ENCODE measurements at places on chromosomes 5 and 9. TPM values are rescaled to one million over a fixed set of nuclear protein-coding genes. Genes with fewer than 3 reads are reported as not detected.

INSL6 gene
- not detected for total RNA-seq

HAVCR2 gene
- 3.1 TPM for total RNA-seq

PHF24 gene
- total RNA-seq = 0.11 TPM

PCDHGB4 gene
- total RNA-seq = 4.2 TPM

CLINT1 gene
- total RNA-seq = 48.6 TPM

SETX gene
- total RNA-seq = 23.3 TPM

OR1Q1 gene
- not detected for total RNA-seq

MOB3B gene
- total RNA-seq = 2.1 TPM

LURAP1L gene
- total RNA-seq = 2.6 TPM

ANKDD1B gene
- 0.27 TPM for total RNA-seq

ELAVL2 gene
- total RNA-seq = 0.08 TPM

LCN2 gene
- not detected for total RNA-seq

MLANA gene
- total RNA-seq = not detected

FST gene
- total RNA-seq = 2.0 TPM

EGR1 gene
- total RNA-seq = 7.8 TPM

INSYN2B gene
- total RNA-seq = 0.08 TPM

BASP1 gene
- total RNA-seq = 3.7 TPM

DNA sequence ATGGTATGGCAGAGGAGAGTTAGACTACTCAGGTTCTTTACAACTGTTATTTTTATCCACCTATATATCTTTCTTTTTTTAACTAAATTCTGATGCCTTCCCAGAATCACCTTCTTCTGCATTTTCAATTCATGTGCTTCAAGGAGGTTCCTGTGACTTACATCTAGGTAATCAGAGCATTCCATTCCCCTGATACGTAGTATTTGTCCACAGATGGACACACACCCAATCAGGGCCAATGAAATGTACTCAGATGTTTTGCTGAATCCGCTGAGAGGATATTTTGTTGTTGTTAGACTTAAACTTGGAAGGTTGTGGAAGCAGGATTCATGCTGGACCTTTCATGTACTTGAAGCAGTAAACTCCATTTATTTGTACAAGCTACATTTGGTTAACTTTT is 159.4 kb upstream of the FER start:
- no peak for DNase-seq

- DNase-seq = no peak
These were observed 91.5 kb downstream of the TLE4 start for GRCh38 chr9:79663300-79663699.

DNA sequence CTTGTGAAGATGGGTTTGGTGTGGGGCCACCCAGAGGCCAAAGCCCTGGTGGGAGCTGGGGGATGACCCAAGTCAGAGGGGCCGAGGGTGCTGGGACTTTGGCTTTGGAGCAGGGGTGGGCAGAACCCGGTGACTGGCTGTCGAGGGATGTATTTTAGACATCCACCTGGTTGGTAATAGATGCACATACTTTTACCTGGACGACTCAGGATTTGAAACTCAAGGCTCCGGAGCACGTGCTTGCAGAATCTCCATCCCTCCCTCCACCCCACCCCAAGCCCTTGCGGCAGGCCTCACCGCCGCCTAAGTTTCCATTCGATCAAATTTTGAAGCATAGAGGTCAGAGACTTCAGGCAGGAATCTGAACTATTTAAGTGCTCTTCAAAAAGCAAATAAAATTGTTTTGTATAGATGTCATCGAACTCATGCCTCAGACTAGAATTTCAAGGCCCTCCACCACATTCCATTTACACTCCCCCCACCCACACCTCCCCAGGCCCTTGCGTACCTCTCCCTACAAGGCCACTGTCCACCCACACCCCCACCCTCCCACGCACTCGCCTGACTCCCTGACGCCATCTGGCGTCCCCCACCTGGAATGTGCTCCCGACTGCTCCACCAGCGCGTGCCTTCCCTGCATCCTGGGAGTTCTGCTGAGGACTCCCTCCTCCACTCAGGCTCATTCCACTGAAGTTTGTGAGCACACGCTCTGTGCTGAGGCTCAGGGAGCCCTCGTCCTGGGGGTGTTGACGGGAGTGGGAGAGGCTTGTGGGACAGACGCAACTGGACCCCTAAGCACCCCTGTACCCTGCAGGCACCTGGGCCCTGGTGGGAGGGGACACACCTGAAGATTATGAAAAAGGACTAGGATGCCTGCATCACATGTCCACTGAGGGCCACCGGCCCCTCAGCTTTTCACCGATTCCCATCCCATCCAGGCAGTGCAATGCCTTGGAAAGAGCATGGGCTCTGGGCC is 56.4 kb upstream of the RPL26L1 start:
- peak; percentile 81 for DNase-seq

DNA sequence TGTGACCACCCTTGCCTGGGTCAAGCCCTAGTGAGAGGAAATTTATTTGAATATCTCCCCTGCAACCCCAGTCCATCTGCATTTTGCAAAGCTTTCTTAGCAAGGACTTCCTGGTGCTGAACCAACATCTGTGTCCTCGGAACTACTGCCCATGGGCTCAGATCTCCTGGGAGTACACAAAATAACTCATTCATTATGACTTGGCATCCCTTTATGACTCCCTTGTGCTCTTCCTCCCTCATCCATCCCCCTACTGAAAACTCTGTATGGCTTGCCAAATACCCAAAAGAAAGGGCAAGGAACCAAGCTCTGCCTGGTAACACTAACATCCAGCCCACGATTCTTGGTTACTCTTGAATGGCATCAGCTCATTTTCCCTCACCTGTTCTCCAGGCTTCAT is 368.5 kb downstream of the NTRK2 start:
- DNase-seq = no peak

DNA sequence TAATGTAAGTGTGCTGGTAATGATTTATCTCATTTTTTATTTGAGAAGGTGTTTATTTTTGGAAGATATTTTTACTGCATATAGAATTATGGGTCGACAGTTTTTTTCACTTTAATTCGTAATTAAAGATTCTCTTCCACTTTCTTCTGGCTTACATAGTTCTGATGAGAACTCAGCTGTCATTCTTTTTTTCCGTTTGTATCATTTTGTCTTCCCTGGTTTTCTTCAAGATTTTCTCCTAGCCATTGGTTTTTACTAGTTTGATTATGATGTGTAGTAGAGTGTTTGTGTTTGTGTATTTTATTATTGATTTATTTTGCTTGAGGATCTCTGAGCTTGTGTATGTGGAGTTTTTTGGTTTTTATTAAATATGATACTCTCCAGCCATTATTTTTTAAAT is 21.7 kb downstream of the SLF1 start:
- no peak for DNase-seq

GRCh38 chr5:95027775-95028174 is 257.1 kb downstream of the MCTP1 start:
- DNase-seq = no peak

- no peak for DNase-seq
These were observed 401.6 kb upstream of the PRR16 start for GRCh38 chr5:120062515-120062917.

- DNase-seq = no peak
These were observed 11.8 kb downstream of the LMX1B start for GRCh38 chr9:126625329-126626126.

- DNase-seq = no peak
These were observed 654 bp downstream of the RANBP6 start for GRCh38 chr9:6014670-6015270.

- DNase-seq = no peak
These were observed 6.4 kb upstream of the JMY start for GRCh38 chr5:79229357-79230174.

- no peak for DNase-seq
These were observed 31.7 kb upstream of the CDKN2B start for GRCh38 chr9:22040760-22041159.

DNA sequence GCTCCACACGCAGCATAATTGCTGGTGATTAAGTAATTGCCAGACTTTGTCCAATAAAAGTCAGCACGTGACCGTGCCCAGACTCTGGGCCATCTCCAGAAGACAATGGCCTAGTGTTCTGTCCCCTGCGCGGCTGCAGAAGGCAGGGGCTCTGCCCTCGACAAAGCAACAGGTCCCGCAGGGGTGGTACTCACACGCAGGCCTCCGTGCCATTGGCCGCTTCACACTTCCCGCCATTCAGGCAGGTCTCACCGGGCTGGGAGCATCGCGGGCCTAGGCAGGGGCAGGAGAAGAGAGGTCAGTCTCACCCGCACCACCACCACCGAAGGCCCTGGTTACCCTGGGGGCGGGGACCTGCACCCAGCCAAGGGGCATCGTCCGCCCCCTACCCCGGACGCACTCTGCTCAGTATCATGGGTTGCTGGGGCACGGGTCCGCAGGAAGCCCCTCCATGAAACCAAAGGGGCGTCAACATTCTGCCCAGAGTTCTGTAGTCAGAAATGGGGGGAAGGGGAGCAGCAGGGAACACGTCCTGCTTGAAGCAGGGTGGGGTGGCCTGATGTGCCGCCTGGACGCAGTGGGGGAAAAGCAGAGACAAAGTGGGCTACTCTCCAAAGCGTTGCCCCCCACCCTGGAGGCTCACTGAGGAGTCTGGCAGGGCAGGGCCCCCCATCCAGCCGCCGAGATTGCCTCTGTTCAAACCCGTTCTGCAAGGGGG is 1.9 kb downstream of the NOTCH1 start:
- DNase-seq = no peak

DNA sequence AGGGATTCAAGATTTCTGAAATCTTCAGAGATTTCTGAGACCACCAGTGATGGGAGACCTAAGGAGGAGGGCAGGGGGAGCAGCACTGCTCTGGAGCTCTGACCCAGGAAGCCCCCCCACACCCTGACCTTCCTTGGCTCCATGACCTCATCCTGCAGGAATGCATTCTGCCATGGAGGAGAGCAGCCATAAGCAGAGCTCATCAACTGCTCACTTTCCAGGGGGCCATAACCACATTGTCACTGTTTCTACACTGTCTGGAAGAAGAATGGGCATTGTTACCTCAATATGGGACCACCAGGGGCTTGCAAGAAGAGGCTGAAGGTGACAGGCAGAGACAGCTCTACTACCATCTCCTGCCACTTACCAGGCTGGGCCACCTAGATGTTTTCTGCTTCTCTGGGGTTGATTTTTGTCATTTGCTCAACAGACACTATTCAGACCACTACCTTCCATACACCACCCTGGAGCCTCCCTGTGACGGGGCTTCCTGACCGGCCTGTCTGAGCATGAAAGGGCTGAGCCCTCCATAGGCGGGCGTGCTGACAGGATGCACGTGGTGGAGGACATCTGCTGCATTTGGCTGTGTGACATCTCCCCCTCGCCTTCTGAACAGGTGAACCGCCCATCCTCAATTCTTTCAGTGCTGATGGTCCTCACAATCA is 2.3 kb upstream of the TSC1 start:
- no peak for DNase-seq

GRCh38 chr5:1386274-1386717 is 41.4 kb upstream of the CLPTM1L start:
- peak; percentile 38 for DNase-seq
